HS-5 (cell line): ENCODE measurements at places on chromosomes 1 and 21.

DNA sequence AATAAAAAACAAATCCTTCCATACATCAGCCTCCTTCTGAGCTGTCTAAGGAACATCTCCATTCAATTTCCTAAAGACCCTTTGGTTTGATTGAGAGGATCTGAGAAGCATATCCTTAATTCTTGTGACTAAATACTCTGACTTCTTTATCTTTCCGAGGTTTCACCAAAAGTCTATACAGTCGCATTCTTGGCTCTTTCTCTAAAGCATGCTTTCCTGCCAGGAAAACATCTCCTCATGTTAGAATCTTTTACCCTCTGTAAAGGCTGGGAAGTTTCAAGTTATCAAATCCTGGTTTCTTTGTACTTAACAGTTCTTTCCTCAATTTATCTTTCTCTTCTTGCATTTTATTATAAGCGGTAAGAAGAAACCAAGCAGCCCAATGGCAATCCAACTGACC is 630.4 kb downstream of the PTPRC start:
- DNase-seq, result no peak

GRCh38 chr1:7460807-7461206 is 310.3 kb upstream of the VAMP3 start:
- DNase-seq, result no peak

DNA sequence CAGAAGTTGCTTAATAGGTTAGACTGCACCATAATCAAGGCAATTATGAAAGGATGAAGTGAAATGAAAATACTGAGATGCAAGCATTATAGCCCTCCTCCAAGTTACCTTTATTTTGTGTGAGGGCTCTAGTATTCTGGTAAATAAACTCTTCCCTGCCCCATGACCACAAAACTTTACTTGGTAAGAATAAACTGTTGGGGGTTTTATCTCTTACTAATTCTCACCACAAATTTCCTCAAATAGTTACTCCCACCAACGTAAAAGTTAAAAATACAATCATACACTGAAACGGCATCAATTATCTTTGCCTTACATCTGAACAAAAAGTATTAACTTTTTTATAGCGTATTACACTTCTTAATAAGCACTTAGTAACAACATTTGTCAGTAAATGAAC is 29.5 kb downstream of the C21orf91 start:
- DNase-seq, result no peak

- no peak for DNase-seq
Observed at GRCh38 chr1:13947658-13948057, 247.7 kb downstream of the PRDM2 start.

DNA sequence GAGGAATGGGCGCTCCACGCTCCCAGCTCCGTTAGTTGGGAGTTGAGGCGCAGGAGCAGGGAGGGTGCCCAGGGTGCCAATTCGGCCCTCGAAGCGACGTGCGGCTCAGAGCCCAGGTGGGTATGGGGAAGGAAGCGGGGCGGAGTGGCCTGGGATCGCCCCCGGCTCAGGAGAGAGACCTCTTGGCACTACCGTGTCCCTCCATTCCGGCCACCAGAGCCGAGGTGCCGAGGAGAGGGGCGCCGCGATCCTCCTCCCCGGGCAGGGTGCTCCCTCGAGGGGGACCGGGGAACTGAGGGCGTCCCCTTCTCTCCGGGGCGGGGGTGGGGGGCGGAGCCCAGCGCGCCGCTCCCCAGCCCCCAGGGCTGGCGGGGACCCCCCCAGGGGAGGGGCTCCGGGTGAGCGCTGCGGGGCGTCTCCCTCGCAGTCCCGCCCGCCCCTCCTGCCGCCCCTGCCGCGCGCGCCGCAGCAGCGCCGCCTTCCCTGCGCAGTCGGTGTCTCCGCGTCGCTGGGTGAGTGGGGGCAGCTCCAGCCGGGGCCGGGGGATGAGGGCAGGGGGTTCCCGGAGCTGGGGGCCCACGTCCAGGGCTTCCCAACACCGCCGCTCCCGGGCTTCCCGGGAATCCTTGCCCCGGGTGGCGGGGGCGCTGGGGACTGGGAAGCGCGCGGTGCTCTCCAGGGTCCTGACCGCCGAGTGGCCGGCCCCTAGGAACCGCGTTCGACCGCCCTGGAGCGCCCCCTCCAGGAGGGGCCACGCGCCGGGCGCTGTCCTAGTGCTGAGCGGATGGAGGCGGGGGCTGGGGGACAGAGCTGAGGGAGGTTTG is at the start of gene HPCA:
Gene HPCA (plus strand): TSS at position 488 of the 824 bp plus-strand sequence. CDS start 2,408 bp downstream, outside the sequence.
- DNase-seq, result no peak

- DNase-seq, result no peak
Observed at GRCh38 chr1:151970626-151971025, 23.0 kb downstream of the S100A10 start.

GRCh38 chr1:224502459-224503160 is 68.0 kb upstream of the WDR26 start:
- no peak for DNase-seq

DNA sequence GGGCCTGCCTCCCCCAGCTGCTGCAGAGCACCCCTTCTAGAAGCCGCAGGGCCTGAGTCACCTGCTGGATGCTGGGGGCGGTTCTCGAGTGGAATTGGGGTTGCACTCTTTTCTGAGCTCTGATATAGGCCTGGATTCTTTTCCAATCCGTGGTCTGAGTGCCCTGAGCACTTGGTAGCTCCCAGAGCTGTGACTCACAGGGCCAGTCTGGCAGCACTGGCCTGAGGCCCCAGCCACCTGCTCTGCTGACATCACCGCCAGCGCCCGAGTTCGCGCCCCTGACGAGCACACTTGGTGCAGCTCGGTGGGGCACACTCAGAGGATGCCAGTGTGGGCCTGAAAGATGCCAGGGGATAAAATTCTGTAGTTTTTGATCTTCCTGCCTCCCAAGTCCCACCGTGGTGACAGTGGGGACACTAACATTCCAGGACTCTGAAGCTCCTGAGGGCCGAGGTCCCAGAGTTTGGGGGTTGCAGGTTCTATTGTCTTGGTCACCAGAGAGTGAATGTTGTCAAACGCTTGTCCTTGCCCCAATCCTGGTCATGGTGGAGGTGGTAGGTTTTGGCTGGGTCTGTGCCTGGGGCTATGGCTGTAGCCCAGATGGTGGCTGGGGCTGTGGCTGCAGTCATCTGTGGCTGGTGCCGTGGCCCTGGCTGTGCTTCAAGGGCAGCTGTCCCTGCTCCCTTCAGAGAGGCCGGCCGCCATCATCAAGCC is 74.6 kb downstream of the OBSCN start:
- no peak for DNase-seq

GRCh38 chr1:157725221-157725577 is 24.6 kb upstream of the FCRL3 start:
- no peak for DNase-seq

GRCh38 chr1:232667094-232667777 is 37.3 kb upstream of the SIPA1L2 start:
- no peak for DNase-seq

GRCh38 chr1:217048104-217048707 is 325.0 kb upstream of the ESRRG start:
- DNase-seq, result no peak

DNA sequence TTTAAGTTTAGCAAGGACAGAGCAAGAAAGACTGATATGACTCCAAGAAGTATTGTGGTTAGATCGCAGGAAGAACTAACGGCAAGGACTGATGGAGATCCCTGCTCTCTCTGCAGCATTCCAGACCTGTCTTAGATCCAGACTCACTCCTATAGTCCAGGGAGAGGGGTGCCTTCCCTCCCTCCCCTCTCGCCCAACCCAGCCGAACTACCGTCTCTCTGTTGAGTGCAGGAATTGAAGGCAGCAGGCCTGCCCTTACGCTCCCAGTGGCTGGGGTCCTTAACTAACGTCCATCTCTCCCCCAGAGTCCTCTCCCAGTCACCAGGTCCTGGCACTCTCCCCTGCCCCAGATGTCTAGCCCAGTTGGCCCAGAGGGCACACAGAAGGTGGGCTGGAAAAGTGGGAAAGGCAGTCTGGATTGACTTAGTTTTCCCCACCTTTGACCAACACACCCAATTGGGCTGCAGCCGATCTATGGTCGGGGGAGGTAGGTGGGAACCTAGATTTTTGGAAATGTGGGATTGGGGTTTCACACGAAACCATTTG is 1.1 kb downstream of the CRABP2 start:
- DNase-seq, result no peak

DNA sequence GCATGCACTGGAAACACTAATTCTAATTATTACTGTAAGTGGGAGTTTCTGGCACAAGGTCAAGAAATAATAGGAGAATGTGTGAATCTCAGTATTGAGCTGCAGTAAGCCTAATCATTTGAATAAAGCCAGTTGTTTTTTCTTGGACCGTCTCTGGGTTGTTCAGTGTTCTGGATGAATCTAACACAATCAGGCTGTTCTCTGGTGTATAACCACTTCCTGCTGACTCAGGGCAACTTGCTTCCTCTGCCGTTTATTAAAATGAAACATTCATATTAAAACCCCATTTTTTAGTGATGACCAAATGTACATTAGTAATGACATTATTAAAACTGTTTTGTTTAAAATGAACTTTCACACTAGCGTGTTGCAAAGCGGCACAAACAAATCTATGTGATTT is 273.1 kb upstream of the SNX7 start:
- peak; percentile 64 for DNase-seq

DNA sequence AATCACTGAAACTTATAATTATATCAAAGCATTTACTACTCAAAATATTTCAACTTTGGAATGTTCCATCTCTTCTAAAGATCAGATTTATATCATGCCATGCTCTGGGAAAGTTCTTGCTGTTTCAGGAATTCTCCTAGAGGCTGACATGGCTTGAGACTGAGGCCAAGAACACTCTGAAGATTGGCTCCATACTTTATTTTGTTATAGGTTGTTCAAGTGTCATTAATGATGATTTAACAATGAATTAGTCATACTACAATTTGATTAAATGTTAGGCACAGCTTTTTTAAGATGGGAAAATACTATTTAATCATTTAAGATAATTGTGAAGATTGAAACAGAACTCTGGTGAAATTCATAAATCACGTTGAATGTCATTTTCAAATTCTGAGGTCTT is 255.4 kb downstream of the GREM2 start:
- no peak for DNase-seq

- no peak for DNase-seq
Observed at GRCh38 chr1:232624546-232625281, 5.2 kb downstream of the SIPA1L2 start.

- no peak for DNase-seq
Observed at GRCh38 chr1:151327903-151328674, 873 bp upstream of the PI4KB start.

DNA sequence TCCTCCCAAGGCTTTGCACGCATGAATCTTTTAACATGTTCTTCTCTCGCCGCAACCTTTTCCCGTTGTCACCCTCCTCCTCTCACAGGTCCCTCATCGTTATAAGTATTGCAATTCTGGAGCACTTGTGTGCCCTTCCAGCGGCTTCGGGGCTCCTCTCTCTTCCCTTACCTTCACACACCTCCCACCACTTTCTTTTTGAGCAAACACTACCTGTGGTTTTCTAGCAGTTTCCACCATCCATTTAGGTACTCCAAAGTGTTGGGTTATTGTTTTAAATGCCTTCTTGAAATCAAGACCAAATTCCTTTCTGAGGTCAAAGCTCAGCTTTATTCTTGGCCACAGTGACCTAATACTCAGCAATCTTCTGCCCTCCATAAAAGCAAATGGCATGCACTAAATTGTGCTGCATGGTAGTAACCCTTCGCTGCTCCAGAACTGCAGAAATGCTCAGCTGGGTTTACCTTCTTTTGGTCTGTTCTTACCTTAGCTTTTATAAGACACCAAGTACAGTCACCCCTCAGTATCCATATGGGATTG is 472.4 kb downstream of the SETD4 start:
- DNase-seq, result no peak

- DNase-seq, result no peak
Observed at GRCh38 chr1:205285381-205286101, 36.0 kb downstream of the NUAK2 start.

- no peak for DNase-seq
Observed at GRCh38 chr1:155834296-155834926, 22.6 kb downstream of the GON4L start.

DNA sequence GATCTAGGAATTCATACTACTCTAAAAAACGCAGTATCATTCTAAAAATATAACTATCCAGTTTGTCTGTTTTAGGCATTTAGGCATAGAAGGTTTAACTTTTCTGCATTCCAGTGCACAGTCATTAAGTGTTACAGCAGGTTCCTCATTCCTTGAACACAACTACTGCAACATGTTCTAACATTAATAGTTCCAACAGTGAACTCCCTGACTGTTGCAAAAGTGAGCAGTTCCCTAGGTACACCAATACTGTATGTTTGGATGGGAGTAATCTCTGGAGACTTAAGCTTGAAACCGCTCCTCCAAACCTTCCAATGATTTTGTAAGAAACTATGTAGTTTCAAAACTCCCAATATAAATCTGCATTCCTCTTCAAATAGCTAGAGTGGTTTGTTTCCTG is 46.2 kb downstream of the UCHL5 start:
- DNase-seq, result no peak

DNA sequence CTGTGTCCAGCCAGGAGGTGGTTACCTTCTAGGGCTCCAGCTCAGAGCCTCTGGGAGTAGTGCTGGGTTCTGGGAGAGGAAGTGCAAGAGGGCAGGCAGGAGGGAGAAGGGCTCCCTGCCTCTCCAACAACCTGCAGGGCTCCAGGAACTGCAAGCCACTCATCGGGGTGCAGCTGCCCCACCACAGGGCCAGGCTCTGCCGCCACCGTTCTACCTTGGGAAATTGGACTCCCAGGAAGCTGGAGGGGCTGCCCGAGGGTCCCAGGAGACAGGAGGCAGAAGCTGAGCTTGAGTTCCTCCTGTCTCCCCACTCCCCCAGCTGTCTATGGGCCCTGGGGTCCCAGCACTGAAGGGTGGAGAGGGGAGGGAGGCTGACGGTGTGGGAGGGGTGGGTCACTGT is 7.4 kb upstream of the PRDM16 start:
- DNase-seq, result no peak

DNA sequence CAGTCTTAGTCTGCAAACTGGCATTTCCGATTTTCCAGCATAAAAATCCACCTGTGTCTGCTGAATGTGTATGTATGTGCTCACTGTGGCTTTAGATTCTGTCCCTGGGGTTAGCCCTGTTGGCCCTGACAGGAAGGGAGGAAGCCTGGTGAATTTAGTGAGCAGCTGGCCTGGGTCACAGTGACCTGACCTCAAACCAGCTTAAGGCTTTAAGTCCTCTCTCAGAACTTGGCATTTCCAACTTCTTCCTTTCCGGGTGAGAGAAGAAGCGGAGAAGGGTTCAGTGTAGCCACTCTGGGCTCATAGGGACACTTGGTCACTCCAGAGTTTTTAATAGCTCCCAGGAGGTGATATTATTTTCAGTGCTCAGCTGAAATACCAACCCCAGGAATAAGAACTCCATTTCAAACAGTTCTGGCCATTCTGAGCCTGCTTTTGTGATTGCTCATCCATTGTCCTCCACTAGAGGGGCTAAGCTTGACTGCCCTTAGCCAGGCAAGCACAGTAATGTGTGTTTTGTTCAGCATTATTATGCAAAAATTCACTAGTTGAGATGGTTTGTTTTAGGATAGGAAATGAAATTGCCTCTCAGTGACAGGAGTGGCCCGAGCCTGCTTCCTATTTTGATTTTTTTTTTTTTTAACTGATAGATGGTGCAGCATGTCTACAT is 2.5 kb upstream of the OLFML3 start:
- no peak for DNase-seq

GRCh38 chr1:17958704-17959103 is 148.9 kb upstream of the IGSF21 start:
- no peak for DNase-seq
